ENCODE measurements at places on chromosomes 12 and 14.

- DNase-seq = no peak
Observed at GRCh38 chr14:56085471-56085870, 32.7 kb upstream of the PELI2 start.

- DNase-seq = no peak
Observed at GRCh38 chr12:124993626-124994436, at the start of gene BRI3BP. BRI3BP (plus strand) TSS chr12:124993645; CDS start chr12:124993791, 146 bp downstream.

DNA sequence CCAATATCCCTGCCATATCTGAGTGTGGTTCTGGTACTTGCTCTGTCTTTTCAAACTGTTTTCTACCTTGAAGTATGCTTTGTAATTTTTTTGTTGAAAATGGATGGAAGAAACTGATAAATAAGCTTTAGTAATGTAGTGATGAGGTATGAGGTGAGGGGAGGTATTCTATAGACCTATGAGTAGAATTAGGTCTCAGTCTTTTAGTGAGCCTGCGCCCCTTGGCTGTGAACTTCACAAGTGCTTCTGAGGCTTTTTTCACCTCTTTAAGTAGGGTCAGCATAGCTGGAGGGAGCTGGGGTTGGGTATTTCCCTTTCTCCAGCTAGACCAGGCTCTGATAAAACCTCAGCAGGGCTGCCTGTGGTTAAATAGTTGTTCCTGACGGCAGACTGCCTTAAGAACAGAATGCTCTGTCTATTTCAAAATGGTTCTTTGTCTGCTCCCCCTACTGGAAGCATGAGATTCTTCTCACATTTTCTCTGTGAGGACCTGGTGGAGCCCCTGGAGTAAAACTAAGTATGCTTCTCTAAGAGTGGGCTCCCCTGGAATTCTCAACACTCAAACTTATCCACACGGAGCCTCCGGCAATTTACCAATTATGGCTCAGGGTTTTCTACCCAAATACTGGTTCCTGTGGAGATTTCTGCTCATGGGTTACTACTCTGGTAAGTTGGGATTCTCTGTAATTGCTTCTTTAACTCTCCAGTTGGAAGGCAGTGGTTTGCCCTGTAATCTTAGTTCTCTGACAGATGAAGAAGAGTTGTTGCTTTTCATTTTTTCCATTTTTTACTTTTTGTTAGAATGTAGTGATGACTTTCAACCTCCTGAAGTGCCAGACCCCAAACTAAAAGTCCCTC, 13.1 kb downstream of the KRT5 start:
- no peak for DNase-seq

DNA sequence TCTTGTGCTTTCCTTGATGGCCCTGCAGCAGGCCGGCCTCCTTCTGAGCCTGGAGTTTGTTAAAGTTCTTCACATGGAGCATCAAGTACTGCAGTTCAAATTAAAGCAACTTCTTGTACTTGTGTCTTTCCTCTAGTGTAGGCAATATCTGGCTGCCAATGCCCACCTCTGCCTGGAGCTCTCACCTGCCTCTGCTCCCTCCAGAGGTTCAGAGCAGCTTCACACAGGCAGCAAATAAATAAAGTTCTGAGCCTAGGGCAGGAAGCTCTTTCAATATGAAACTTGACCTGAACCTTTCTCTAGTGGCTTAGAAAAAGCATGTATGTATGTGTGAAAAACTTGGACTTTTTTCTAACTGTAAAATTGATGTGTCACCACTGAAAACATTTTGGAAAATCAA, 65.9 kb downstream of the ITPR2 start:
- no peak for DNase-seq

DNA sequence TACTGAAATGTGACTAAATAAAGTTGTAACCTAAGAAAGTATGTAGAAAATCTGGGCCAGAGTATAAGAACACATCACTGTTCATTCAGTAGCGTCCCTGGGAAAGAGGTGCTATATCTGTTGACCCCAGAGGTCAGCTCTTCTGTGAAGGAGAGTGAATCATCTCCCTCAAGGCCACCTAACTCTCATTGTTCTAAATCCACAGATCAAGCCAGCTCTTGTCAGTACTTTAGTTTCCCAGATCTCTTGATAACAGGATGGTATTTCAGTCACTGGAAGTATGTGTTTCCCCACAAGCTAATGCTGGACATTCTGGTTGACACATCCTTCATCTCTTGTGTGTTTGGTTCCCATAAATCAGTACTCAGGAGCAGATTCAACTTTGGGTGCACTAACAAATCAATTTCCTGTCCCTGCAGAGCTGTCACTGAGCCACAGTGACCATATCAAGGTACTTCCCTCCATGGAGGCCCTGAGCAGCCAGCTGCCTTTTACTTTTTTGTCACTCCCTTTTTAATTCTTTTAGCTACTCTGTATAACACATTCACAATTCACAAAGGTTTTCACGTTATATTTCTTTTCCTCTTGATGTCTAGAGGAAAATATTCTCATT, 7.8 kb downstream of the KRT1 start:
- no peak for DNase-seq

- no peak for DNase-seq
Observed at GRCh38 chr12:91920276-91920675, 225.4 kb downstream of the BTG1 start.

DNA sequence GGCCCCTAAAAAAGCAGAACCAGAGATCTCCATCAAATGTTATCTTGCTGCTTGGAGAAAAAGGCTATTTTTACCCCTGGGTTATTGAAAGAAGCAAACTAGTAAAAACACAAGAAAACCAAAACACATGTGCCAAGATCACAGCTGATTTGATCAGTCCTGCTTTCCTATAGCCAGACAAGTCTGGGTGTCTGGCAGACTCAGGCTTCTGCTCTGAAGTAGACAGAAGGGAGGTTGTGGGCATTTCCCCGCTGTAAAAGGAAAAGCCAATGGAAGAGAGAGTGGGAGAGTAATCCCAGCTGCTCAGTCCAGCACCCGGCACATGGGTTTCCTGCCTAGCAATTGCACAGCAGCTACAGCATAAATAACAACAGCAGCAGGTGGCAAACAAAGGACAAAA, 177.9 kb downstream of the PHLDA1 start:
- DNase-seq = no peak

- DNase-seq = no peak
Observed at GRCh38 chr12:132367071-132367851, 37.9 kb upstream of the GALNT9 start.

DNA sequence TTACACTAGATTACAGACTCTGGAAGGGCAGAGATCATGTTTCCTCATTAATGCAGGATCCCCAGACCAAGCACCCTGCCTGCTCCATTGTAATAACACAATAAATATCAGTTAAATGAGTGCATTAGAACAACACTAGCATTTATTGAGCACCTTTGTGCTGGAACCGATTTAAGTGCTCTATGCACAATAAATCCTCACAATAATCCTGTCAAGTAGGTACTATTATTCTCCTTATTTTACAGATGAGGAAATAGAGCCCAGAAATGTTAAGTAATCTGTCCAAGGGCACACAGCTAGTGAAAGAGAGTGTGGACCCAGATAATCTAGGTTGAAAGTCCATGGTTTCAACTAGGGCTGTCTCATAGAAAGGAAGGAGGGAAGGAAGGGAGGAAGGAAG, 69.8 kb downstream of the MAP1LC3B2 start:
- no peak for DNase-seq

- no peak for DNase-seq
Observed at GRCh38 chr14:77660754-77661153, 44.3 kb upstream of the SPTLC2 start.

DNA sequence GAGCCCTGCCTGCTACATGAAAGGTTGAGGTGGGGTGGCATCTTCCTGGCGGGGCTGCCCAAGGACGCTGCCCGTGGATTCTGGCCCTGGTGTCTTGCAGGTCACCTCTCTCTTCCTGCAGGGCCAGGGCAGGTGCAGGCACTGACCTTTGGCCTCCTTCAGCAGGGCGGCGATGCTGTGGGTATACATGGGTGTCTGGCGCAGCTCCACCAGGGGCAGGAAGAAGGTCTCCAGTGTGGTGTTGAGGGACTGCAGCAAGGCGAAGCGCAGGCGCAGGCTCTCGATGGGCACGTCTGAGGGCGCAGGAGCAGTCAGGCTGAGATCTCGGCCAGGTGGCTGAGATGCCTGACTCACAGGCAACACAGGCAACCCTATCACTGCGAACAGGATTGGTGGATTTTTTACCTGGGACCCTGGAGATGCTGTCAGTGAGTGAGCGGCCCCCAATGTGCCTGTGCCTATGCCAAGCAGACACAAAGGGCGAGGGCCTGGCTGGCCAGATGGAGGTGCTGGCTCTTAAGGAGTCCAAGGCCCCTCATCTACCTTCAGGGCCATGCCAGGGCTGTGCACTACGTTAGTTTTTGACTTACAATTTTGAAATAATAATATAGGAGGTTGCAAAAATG, 45.7 kb downstream of the TRAFD1 start:
- DNase-seq = no peak

Data from stimulated activated CD4-positive, alpha-beta T cell treated with anti-CD3 and anti-CD28 coated beads, TNF-alpha, amount 100 ng/mL, for 1 hour (primary cell).